Omental fat pad (tissue), 4 donors: ENCODE measurements at places on chromosomes 5 and 9. TPM values are rescaled to one million over a fixed set of nuclear protein-coding genes. Genes with fewer than 3 reads are reported as not detected.

- no peak for DNase-seq
These were observed 4.1 kb upstream of the CMBL start for GRCh38 chr5:10311595-10312425.

DNA sequence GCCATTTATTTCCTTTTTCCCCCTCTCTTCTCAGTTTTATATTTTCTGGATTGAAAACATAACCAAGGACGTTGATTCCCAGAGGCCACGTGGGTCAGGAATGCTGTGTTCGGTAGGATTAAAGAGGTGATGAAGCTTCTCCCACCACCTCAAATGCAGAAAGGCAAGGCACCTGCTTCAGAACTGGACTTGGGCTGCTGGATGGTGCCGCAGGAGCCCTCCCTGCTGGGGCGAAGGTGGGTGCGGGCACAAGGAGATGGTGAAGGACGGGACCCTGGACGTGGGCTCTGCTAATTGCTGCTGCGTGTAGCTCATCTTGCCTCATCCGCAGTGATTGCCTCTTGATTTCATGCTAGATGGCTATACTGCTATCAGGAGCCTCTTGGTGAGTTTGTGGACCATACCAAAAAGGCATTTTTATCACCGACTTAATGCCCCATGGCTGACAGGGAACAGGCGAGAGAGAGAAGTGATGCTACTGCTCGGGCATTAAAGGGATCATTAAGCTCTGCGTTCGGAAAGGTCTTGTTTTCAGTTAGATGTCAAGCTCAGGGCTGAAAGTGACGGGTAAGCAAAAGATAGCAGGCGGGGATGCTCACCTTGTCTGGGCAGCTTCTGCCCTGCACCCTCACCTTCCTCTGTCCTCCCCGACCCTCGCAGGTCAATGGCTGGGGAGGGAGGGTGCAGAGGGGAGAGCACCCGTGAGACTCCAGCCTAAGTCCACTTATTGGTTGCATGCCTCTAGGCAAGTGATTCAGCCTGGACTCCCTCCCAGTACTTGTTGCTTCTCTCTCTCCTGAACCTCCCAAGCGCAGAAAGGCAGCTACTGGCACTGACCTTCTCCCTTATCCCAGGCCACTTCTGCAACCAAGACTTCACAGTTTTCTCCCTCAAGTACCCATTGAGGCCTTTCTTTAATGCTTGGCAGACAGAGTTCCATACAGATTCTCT is 71.6 kb upstream of the FSTL4 start:
- no peak for DNase-seq

DNA sequence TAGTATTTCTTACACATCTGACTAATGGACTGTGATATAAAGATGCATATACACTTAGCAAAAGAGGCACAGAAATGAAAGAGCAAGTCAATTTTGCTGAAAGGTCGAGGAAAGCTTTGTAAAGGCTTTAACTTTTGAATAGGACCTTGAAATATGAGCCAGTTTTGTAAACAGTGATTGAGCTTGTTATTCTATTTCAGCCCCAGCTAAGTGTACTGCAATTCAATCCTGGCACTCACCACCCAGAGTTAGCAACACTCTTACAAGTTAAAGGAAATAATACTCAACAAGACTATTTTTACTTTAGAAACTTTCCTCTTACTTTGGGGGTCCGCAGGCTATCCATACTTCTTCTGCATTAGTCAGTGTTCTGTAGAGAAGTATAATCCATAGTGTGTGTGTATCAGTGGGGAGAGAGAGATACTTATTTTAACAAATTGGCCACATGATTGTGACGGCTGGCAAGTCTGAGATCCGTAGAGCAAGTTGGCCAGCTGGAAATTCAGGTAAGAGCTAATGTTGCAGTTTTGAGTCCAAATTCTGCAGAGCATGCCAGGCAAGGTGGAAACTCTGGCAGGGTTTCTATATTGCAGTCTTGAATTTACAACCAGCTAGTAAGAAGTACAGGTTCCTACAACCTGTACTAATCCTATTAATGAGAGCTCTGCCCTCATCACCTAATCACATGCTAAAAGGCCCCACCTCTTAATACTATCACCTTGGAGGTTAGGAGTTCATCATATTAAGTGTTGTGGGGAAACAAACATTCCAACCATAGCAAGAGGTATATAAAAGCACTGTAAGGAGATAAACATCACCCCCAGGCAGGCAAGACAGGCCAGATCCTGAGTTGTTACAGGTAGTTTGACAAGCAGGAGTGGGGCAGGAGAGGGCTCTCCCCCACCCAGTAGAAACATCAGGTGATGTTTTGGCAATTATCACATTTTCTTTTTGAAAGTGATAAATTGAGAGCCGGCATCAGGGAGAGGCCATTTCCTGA is 33.6 kb downstream of the IL7R start:
- no peak for DNase-seq

DNA sequence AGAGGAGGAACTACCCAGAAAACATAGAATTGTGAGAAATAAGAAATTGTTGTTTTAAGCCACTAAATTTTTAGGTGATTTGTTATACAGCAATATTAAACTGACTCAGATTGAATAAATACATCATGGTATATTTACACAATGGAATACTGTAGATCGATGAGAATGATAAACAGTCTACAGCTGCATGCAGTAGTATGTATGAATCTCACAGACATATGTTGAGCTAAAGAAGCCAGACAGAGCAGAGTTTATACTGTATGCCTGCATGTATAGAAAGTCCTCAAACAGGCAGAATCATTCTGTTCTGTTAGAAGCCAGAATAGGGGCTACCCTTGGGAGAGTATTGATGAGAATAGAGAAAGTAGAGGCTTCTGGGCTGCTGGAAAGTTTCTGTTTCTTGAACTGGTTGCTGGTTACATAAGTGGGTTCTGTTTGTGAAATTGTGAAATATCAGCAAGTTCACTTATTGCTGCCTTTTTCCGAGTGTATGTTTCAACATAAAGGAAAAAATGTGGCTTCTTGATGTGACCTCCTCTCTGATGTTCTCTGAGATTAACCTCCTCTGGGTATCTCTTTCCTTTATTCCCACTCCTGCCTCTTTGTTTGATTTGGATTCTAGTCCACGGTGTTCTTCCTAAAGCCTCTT is 9.6 kb downstream of the KIAA1958 start:
- DNase-seq: no peak

DNA sequence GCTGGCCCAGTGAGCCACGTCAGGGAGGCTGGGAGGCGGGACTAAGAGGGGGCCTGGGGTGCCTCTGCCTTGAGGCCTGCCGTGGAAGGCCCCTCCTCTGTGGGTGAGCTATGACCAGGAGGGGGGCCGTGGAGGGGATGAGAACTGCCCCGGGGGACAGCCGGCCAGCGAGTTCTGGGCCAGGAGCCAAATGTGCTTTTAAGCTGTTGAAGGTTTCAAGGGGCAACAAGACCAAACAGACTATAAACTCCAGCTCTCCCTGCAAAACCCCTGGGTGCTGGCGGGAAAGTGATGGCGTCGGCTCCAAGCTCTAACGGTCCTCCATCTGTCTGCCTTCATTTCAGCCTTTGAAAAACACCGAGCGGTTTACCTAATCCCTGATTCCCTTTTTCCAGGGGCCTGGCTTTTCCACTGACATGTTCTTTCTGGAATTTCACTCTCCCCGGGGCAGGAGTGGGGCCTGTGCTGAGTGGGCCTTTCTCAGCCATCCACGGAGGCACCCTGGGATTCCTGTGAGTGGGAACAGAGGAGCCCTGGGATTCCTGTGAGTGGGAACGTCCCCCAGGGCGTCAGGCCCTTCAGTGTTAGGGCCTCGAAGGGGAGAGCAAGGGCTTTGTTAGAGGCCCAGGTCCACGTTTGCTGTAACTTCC is 65.6 kb downstream of the COL5A1 start:
- peak; percentile 36 for DNase-seq

DNA sequence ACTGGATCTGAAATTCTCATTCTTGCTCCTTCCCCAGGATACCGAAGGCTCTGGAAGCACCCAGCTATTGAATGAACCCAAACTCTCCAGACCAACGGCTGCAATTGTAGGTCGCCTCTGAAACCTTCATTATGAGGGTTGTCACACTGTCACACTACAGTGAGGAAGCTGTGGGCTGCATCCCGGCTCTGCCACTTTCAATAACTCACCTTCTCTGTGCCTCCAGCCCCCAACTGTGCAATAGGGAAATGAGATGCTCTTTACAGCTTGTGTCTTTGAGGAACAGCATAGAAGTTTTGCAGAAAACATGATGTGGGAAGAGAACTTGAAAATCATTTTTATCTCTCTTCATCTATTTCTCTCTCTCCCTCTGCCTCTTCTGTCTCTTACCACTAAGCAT is 69.6 kb upstream of the TGFBR1 start:
- DNase-seq: no peak

GRCh38 chr5:59528202-59528862 is 365.2 kb downstream of the PDE4D start:
- DNase-seq: no peak

- DNase-seq: no peak
These were observed 933 bp downstream of the NEK6 start for GRCh38 chr9:124258607-124259157.

DNA sequence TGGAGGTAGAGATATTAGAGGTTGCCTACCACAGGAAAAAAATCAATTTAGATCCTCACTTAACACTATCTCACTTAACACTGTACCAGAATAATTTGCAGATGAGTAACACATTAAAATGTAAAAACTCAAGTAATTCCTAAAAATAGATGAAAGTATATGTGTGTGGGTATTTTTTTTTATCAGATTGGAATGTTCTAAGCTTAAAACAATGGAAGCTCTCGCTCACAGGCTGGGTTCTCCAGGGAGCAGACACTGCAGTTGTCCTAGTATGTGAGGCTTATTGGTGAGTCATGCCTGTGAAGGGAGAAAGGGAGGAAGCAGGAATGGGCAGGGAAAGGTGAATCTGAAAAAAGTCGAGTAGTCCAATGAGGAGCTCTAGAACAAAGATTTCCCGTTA is 181.3 kb upstream of the ZNF608 start:
- DNase-seq: no peak

- DNase-seq: no peak
These were observed 200.2 kb downstream of the DAB2IP start for GRCh38 chr9:121851641-121852091.

DNA sequence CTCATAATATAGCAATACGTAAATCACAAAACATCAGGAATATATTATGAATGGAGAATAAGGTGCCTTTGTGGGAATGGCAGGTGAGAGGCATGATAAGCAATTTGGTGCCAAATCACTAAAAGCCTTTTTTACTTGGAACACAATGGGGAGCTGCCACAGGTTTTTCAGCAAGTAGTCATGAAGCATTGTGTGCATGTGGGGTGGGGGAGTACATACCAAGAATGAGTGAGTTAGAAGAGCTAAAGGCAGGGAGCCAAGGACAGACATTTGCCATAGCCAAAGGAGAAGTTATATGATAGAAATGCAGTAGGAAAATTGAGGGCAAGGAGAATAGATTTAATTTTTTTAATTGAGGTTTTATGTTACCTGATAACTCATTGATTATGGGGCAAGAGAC is 445.0 kb upstream of the SMC2 start:
- no peak for DNase-seq

GRCh38 chr5:170290498-170290897 is 7.1 kb downstream of the LCP2 start:
- no peak for DNase-seq

- no peak for DNase-seq
These were observed 562.3 kb downstream of the KIF4B start for GRCh38 chr5:155575861-155576260.

DNA sequence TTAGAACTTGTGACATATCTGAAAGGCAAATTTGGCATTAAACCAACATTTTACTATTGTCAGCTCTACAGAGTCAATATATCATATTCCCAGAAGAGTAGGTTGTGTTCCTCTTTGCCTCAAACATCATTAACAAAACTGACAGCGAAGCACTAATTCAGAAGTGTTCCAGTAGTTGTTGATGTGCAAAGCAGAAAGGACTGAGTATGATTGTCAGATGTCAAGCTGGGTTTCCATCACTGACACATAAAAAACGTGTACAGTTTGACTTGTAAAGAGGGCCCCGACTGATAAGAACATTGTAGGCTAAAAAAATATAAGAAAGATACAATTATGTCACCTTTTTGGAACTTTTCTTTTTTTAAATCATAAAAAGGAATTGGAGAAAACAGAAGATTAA is 101.5 kb upstream of the ZNF608 start:
- no peak for DNase-seq

DNA sequence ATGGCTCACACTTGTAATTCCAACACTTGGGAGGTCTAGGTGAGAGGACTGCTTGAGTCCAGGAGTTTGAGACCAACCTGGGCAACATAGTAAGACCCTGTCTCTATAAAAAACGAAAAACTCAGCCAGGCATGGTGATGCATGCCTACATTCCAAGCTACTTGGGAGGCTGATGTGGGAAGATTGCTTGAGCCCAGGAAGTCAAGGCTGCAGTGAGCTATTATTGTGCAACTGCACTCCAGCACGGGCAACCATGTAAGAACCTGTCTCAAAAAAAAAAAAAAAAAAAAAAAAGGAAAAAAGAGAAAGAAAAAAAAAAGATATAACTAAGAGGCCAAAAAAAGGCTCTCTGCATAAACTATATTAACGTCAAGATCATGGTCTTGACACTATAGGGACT is 27.3 kb downstream of the GIN1 start:
- no peak for DNase-seq

- DNase-seq: no peak
These were observed 72.3 kb downstream of the RAPGEF1 start for GRCh38 chr9:131667576-131667975.

DNA sequence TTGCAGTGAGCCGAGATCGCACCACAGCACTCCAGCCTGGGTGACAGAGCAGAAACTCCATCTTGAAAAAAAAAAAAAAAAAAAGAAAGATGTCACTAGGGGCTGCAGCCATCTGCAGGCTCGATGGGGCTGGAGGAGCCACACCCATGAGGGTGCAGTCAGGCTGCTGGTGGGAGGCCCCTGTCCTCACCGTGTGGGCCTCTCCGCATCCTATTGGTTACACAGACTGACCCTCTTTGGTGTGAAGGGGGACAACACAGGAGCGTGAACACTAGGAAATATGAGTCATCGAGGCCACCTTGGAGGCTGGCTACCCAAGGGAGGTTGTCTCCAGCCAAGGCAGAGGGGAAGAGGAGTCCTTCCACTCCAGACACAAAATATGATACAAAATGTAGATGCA is 14.0 kb upstream of the FAM193B start:
- DNase-seq: no peak

The ZNF483 gene
- 11.9 TPM for total RNA-seq

The NR2F1 gene
- 15.6 TPM for total RNA-seq

The CCL19 gene
- total RNA-seq: not detected
